ENCODE measurements at places on chromosomes 13 and 19.

DNA sequence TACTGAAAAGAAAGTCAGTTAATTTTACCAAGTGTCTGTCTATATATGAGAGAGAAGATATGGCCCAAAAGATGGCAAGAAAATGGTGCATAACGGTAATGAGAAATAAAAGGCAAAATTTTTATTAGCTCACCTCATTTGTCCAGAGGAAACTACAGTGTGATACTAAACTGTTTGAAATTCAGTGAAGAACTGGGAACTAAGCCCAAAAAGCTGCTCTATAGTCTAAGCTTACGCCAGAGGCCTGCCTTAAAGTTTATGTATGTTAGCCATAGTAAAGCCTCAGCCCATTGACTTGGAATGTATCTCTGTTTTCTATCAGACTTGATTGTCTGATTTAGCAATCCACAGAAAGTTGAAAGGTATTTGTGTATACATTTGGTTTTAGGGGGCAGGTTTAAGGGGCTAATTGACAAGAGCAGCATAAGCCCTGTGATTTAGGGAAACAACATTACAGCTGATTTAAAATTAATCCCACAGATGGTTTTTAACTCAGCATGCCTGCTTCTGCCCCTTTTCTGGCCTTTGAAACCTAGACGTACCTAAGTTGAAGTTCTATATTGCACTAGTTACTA, 91.0 kb upstream of the MAB21L1 start:
- no peak for DNase-seq

DNA sequence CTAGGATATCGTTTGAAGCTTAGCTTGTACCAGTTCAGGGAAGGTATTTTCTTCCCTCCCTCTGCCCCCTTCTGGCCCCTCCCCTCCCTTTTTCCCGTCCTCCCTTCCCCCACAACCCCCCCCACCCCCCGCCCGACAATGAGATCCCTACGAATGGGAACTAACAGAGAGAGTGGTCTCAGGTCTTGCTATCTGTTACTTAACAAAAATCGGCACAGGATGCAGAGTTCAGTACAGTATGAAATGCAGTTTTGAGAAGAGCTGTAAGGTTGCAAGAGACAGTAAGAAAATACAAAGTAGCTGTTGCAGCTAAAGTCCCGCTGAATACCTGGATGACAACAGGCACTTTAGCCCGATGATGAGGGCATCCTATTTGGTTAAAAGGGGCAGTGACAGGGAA, 3.1 kb upstream of the DACH1 start:
- no peak for DNase-seq

DNA sequence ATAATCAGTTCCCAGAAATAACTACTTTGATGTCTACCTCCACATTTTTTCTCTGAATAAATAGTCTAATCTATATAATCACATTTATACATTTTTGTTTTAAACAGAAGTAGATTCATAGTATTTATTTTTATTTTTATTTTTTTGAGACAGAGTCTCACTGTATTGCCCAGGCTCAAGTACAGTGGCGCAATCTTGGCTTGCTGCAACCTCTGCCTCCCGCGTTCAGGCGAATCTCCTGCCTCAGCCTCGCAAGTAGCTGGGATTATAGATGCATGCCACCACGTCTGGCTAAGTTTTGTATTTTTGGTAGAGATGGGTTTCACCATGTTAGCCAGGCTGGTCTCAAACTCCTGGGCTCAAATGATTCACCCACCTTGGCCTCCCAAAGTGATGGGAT, 16.7 kb downstream of the TM9SF2 start:
- no peak for DNase-seq

GRCh38 chr13:46728777-46729176, 68.2 kb downstream of the ESD start:
- DNase-seq: no peak

DNA sequence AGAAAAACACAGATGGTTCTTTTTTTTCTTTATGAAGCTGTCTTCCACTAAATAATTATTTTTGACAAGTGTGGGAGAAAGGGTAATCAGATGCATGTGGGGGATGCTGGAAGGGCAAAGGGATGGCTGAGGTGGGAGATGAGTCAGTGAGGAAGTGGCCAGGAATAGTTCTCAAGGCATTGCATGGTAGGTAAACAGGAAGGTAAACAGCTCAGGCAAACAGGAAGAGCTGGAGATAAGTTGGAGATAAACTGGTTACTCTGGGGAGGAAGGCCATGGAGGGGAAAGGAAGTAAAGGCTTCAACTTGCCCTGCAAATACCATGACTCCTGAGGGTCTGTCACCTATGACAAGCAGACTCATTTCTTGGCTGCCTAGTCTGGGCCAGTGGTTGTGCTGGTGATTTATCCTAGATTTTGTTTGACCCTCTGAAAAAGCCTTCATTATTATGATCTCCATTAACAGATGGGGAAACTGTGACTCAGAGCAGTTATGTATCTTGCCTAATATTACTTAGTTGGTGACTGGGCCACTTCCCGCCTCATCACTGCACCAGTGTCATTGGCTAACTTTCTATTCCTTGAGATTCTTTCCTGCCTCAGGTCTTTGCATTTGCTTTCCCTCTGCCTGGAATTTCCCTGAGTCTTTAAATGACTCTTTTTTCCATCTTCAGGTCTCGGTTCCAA, 17.1 kb downstream of the ACTL9 start:
- DNase-seq: no peak

GRCh38 chr19:48244281-48244680, 11.4 kb downstream of the CARD8 start:
- DNase-seq: no peak

DNA sequence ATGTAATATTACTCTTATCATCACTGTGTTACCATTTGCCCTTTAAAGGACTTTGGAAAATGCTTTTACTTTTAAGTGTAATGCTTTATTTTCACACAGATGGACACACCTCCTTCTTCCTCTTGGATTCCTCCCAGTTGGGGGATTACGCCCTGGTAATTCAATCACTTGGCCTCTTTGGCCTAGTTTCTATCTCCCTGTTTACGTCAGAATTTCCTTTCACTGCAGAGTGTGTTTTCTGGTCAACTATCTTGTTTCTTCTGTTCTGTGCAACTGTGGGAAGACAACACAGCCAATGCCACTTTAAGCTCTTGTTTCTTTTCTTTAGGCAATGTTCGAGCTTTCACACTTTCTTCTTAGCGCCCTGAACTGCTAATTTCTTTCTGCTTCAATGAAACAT, 257.3 kb upstream of the MAB21L1 start:
- DNase-seq: no peak

DNA sequence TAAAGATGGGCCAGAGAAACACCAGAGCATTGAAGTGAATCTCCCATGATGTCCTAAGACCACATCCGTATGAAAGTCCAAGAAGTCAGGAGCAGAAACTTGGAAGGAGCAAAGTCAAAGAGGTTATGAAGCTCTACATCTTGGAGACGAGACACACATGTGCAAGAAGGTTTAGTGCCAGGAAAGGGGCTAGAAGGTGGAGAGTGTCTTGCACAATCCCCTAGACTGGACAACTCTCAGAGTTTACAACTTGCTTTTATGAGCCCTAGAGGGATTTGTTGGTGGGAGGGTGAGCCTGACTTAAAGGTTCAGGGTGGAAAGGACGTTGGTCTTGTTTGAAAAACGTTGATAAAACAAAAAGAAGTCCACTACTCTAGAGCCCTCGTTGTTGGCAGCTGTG, 150.6 kb downstream of the GPC6 start:
- DNase-seq: no peak

- DNase-seq: peak; percentile 65
Measured at GRCh38 chr19:10517760-10518443, 655 bp upstream of the S1PR5 start.

DNA sequence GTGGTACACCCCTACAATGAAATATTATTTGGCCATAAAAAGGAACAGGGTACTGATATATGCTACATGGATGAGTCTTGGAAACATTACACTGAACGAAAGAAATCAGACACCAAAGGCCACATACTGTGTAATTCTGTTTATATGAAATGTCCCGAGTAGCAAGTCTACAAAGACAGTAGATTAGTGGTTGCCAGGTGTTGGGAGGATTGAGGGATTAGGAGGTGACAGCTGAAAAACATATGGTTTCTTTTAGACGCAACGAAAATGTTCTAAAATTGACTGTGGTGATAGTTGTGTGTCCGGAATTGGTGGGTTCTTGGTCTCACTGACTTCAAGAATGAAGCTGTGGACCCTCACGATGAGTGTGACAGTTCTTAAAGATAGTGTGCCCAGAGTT, 35.1 kb downstream of the IL17D start:
- no peak for DNase-seq

DNA sequence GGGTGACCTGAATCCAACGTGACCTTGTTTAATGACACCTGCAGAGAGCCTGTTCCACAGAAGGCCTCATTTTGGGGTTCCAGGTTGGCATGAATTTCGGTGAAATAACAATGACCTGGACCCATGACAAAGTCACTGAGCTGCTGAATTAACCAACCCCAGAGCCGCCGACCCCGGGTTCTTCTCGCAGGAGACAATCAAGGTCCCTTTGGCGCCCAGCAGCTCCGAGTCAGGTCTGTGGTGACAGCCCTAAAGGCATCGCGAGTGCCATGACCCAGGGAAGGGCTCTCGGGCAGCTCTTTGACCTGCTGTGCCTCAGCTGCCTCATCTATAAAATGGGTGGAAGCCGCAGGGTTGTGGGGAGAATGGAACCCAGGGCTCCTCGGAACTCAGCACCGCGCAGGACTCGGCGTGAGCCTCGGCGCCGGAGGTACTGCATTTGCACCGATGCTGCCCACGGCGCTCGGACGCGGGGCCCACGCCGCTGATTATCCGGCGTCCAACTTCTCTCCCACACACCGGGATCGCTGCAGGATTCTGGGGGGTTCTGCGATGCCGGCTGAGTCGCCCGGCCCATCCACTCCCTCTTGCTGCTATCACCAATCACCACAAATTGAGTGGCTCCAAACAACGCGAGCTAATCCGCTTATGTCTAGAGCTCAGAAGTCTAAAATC, 5.7 kb downstream of the SHC2 start:
- DNase-seq: no peak

DNA sequence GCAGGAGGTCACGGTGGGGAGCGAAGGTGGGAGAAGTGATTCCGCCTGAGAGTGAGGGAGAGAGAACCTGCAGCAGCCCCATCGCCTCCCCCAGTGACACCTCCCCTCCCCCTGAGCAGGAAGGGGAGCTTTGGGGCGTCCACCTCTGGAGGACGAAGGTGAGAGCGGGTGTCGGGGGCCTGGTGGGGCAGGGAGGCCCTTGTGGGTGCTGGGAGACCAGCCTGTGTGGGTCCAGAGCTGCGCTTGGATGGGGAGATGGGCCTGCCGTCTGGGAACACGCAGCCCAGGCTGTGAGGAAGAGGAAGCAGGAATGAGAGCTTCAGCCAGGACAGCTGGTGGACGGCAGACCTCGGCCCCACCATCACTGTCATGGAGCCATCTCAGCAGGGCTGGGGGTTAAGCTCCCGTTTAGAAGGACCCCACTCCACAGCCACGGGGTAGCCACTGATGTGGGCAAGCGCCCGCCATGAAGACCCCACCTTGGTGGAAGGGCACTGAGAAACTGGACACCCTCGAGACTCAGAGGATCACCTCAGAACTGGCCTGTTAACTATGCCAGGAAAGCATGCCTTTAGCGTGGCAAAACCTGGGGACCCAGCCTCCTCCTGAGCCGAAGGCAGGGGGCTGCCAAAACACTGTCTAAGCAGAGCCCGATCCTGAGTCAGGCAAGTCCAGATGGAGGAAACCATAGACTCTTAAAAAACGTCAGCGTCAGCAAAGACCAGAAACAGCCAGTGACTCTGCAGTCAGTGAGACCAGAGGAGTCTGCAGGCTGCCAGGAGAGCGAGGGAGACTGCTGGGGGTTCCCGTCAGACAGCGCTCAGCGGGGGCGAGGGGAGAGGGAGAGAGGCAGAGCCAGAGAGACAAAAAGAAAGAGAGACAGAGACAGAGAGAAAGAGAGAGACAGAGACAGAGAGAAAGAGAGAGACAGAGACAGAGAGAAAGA, 6.4 kb upstream of the PROZ start:
- DNase-seq: no peak

DNA sequence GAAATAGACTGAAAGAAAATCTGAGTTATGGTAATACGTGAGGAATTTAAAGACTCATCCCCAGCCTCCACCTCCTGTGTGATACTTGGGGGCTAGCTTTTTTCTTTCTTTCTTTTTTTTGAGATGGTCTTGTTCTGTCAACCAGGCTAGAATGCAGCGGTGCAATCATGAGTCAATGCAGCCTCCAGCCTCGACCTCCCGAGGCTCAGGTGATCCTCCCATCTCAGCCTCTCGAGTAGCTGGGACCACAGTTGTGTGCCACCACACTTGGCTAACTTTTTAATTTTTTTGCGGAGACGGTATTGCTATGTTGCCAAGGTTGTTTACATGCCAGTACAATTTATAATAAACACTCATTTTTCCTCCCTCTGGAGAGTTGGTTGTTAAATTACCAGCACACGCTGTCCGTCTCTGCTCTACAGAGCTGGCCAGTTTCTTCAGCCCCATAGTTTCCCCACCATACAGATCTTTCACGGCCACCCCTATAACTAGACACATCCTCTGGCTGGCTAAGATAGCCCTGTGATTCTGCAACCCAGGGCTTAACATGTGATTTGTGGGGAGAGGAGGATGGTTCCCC, 4.8 kb downstream of the TNFSF9 start:
- DNase-seq: no peak

DNA sequence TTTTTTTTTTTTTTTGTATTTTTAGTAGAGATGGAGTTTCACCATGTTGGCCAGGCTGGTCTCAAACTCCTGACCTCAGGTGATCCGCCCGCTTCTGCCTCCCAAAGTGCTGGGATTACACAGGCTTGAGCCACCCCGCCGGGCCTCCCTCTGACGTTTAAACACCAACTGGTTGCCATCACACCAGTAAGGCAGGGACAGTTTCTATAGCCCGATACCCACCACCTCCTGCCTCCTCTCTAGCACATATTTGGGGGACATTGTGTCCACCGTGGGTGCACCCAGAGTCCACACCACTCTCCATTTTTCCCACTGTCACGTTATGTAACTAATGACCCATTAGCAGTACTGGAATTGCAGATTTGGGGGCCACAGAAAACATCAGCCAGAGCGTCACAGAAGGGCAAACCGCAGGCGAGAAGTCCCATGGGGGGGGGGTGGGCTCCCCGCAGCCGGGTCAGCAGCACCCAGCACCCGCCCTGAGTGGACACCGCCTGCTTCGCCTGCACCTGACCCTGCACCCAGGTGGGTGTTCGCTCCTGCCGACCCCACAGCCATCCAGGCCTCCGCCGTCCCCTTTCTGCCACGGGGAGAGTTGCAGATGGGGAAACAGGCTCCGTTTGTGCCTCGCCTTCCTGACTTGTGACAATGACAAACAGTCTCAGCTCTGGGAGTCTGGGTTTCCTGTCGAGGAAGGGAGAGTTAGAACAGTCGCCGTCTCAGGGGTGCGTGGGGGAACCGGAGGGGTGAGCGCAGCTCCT, 3.6 kb downstream of the ONECUT3 start:
- no peak for DNase-seq

DNA sequence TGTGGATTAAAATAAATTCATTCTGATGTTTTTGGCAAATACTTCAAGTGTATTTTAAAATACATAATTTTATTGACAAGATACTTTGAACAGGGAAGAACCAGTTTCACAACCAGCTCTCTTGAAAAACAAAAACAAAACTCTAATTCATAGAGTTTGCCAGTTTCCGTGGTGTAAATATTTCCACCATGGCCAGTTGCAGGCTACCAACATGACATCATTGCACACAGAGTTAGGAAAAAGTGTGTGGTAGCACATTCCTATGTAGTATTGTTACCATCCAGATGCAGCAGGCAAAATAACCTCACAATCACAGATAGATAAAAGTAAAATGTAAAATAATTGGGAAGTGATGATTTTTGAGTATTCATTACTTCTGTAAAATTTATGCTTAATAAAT, 7.7 kb upstream of the RNF113B start:
- DNase-seq: no peak

- no peak for DNase-seq
Measured at GRCh38 chr13:27712421-27712820, 79.9 kb upstream of the GSX1 start.

GRCh38 chr13:66275416-66275815, 954.7 kb downstream of the PCDH9 start:
- DNase-seq: no peak
